ENCODE measurements at places on chromosomes 11 and 22.

- no peaks in the 10 kb centered on the region for H3K27me3 ChIP-seq
- H3K36me3 ChIP-seq, result no peaks in the 10 kb centered on the region
- H3K4me3 ChIP-seq, result no peak overlapping the region
- DNase-seq, result no peak
- no peaks in the 10 kb centered on the region for H3K4me1 ChIP-seq
These were observed 114.5 kb upstream of the MTNR1B start for GRCh38 chr11:92854952-92855351.

DNA sequence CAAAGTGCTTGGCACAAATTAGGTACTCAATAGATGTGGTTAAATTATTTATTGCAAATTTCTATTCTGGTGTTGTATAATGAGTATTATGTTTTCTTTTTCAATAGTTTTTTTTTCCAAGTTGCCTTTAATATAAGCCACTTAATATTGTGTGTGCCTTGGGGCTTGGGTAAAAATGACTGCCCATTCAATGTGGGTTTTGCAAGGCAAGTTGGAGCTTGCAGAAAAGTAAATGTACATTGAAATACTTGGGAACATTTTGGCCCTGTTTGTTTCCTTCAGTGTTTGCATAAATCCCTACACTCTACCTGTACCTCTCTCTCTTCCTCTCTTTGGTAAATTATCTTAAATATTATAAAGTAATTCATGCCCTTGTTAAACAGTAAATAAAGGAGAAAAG is 2.1 kb upstream of the CCDC81 start:
- no peak overlapping the region for H3K27ac ChIP-seq
- peaks cover 7% of the 10 kb centered on the region for H3K36me3 ChIP-seq
- no peak for DNase-seq
- peaks cover 2% of the 10 kb centered on the region for H3K4me1 ChIP-seq
- H3K4me3 ChIP-seq, result no peak overlapping the region

GRCh38 chr11:2213890-2214526 is 42.4 kb upstream of the TH start:
- no peaks in the 10 kb centered on the region for H3K36me3 ChIP-seq
- H3K27me3 ChIP-seq, result peaks cover 7% of the 10 kb centered on the region
- no peak for DNase-seq
- H3K4me1 ChIP-seq, result peaks cover 2% of the 10 kb centered on the region
- H3K4me3 ChIP-seq, result no peak overlapping the region

GRCh38 chr11:86795949-86796348 is 4.4 kb upstream of the PRSS23 start:
- no peak overlapping the region for H3K27ac ChIP-seq
- no peak for DNase-seq
- H3K4me3 ChIP-seq, result no peak overlapping the region
- peaks cover 26% of the 10 kb centered on the region for H3K27me3 ChIP-seq

GRCh38 chr11:12497431-12497830 is 120.1 kb downstream of the PARVA start:
- no peaks in the 10 kb centered on the region for H3K36me3 ChIP-seq
- DNase-seq, result no peak
- no peaks in the 10 kb centered on the region for H3K27me3 ChIP-seq
- no peak overlapping the region for H3K4me3 ChIP-seq
- H3K27ac ChIP-seq, result no peak overlapping the region
- no peaks in the 10 kb centered on the region for H3K4me1 ChIP-seq

- no peaks in the 10 kb centered on the region for H3K36me3 ChIP-seq
- H3K27ac ChIP-seq, result no peak overlapping the region
- no peak overlapping the region for H3K4me3 ChIP-seq
- H3K27me3 ChIP-seq, result peaks cover 62% of the 10 kb centered on the region
These were observed 7.1 kb downstream of the PNPLA5 start for GRCh38 chr22:43884600-43885318.

DNA sequence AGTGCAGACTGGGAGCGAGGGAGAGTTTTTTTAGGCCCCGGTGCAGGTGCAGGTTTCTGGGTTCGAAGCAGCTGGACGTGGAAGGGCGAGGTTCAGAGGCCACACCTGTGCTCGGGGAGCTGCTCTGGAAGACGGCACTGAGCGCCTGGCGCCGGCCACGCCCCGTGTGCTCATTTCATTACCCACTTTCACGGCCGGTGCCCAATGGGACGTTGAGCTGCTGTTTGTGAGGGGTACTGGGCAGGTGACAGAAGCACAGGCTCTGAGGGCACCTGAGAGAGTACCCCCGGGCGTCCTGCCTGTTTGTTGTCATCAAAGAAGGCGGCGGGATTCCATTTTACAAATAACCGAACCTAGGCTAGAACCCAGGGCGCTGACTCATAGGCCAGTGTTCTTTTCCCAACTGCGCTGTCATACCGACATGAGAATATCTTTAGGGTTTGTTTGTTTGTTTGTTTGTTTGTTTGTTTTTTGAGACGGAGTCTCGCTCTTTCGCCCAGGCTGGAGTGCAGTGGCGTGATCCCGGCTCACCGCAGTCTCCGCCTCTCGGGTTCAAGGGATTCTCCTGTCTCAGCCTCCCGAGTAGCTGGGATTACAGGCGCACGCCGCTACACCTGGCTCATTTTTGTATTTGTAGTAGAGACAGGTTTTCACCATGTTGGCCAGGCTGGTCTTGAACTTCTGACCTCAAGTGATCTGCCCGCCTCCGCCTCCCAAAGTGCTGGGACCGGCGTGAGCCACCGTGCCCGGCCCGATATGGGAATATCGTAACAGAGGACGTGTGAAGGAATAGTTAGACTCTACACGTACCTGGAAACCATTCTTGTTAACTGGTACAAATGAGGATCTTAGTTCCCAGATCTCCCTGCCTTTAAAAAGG is 16.6 kb upstream of the SPTBN2 start:
- H3K4me3 ChIP-seq, result peak overlapping the region; percentile 93
- peak; percentile 43 for DNase-seq
- no peaks in the 10 kb centered on the region for H3K27me3 ChIP-seq
- H3K27ac ChIP-seq, result peak overlapping the region; percentile 85
- H3K4me1 ChIP-seq, result peaks cover 5% of the 10 kb centered on the region

DNA sequence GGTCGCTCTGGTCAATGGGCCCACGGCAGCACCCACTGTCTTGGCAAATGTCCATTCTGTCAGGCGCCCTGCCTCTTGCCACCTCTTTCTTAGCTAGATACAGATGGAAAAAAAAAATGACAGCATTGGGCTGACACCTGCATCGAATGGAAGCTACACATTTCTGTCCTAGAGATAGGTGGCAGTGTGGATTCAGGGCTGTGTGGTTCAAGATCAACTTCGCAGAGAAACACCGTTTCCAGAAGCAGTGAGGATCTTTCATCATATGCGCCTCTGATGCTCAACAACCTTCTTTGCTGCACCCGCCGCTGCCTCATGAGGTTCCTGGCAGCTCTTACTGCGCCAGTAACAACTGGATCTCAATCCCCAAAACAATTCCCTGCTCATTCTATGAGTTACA is 236.3 kb downstream of the KIRREL3 start:
- no peaks in the 10 kb centered on the region for H3K27me3 ChIP-seq
- no peaks in the 10 kb centered on the region for H3K36me3 ChIP-seq
- no peak for DNase-seq
- H3K27ac ChIP-seq, result no peak overlapping the region
- no peaks in the 10 kb centered on the region for H3K4me1 ChIP-seq
- no peak overlapping the region for H3K4me3 ChIP-seq
